ENCODE measurements at places on chromosomes 7 and 10.

DNA sequence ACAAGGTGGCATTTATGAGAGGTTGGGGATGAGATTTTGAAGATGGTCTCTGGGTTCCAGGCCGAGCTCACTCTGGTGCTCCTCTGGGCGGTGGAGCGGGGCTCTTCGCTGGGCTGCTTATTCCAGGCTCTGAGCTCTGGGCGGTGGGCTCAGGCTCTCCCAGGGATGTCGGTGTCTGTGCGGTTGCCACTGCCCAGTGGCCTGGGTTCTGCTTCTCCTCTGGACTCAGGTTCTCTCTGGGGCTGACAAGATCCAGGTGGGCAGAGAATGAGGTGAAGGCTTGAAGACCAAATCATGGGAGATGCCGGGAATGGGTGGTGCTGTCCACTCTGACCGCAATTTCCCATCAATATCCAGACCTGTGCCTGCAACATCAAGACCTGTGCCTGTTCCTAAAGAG, 40.6 kb downstream of the RBAK start:
- DNase-seq, result no peak

DNA sequence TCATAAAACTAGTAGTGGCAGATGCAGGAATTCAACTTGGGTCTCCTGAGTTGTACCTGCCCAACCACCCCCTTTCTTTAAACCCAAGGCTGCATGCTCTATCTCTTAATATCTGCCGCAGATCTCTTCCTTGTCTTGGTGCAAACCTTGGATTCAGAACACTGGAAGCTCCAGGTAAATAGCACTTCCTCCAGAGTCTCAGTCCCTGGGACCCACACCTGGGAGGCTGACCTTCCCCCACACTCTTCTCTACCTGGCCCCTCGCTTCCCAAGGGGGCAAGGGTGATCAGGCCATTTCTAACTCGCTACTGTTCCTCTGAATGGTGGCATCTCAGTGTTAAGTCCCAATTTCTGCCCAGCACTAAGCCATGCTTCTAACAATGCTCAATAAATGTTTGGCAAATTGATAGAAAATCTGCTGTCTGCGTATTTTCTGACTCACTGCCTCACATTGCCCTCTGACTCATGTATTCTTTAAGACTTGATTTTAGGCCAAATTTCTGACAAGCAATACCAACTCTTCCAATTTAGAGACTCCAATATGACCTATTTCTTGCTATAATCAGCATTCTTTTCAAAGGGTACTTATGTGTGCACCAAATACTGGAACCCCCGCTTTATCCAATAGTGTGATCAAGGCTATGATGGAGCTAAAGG, 68.0 kb upstream of the PPP1R3C start:
- DNase-seq, result peak; percentile 76

DNA sequence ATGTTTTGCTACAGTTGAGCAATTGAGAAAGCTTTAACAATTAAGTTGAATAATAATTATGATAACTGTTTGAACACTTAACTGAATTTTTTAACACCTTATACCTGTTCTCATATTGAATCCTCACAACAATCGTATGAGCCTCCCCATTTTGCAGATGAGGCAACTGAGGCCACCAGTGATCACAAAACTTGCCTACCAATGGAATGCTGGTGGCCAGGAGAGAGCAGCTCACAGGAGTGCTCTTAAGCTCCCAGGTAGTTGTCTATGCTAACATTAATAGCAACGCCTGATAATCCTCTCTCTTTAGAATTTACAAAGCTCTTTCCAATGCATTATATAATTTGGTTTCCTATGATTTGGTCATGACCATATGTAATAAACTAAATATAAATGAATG, 21.6 kb downstream of the GPNMB start:
- DNase-seq, result no peak

GRCh38 chr7:108091461-108091831, 38.7 kb downstream of the LAMB4 start:
- DNase-seq, result no peak

- DNase-seq, result no peak
These were observed 853 bp downstream of the NKX6-2 start for GRCh38 chr10:132784866-132785722.

GRCh38 chr7:51727441-51727840, 410.8 kb upstream of the COBL start:
- DNase-seq, result no peak

GRCh38 chr7:1229202-1229947, 3.3 kb upstream of the UNCX start:
- no peak for DNase-seq

- no peak for DNase-seq
These were observed 27.8 kb downstream of the DCLRE1C start for GRCh38 chr10:14926061-14926470.

- no peak for DNase-seq
These were observed 13.0 kb downstream of the DPY19L1 start for GRCh38 chr7:35024298-35024697.

Measured in fibroblast of the aortic adventitia (primary cell).